Coronary artery (tissue), 2 donors: ENCODE measurements at places on chromosomes 7 and 10.

GRCh38 chr10:59965899-59966650 is 59.7 kb upstream of the CCDC6 start:
- DNase-seq, result no peak

- peak; percentile 67 for DNase-seq
Observed at GRCh38 chr10:31586723-31587638, 268.0 kb downstream of the ZEB1 start.

GRCh38 chr7:20241911-20242261 is 24.7 kb upstream of the MACC1 start:
- DNase-seq, result no peak

DNA sequence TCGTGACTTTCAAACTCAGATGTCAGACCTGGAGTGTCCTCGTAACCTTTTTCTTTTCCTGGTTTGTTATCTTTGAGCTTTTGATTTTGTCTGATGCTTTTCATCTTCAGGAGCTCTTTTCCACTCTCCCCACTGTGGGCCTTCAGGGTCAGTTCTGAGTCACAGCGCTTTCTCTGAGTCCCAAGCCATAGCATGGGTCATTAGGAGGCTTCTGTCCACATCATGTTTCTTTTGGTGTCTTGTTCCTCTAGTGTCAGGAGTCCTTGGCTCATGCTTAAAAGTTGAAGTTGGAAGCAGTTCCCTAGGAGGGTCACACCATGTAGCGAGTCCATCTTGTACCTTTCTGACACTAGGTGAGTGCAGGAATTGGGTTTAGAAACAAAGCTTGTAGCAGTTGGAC is 40.3 kb downstream of the DAGLB start:
- DNase-seq, result no peak

- peak; percentile 35 for DNase-seq
Observed at GRCh38 chr10:70265032-70265689, 18.6 kb downstream of the NPFFR1 start.

DNA sequence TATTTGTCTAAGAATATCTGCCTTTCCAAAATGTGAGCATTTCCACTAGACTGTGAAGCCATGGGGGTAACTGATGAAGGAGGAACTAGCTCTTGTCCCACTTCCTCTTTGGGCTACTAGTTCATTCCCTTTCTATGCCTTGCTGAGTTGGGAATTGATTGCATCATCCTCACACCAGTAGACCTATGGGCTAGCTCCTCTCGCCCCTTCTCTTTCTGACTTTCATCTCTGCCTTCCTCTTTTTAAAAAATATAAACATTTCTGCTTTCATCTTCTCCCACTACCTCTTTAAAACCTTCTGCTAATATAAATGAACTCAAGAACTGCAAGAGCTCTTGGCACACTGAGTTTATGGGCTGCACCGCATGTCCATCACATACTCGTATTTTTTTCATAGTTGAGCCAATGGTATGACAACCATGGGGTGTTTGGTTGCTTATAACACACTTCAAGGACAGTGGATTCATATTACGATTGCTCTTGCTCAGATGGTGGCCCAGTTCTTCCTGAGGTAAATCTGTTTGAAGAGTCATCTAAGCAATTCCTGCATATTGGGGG is 182.0 kb downstream of the REEP3 start:
- DNase-seq, result no peak

GRCh38 chr7:5690931-5691473 is 90.5 kb downstream of the RNF216 start:
- no peak for DNase-seq

GRCh38 chr7:127845522-127846214 is 185.6 kb downstream of the LRRC4 start:
- DNase-seq, result no peak

DNA sequence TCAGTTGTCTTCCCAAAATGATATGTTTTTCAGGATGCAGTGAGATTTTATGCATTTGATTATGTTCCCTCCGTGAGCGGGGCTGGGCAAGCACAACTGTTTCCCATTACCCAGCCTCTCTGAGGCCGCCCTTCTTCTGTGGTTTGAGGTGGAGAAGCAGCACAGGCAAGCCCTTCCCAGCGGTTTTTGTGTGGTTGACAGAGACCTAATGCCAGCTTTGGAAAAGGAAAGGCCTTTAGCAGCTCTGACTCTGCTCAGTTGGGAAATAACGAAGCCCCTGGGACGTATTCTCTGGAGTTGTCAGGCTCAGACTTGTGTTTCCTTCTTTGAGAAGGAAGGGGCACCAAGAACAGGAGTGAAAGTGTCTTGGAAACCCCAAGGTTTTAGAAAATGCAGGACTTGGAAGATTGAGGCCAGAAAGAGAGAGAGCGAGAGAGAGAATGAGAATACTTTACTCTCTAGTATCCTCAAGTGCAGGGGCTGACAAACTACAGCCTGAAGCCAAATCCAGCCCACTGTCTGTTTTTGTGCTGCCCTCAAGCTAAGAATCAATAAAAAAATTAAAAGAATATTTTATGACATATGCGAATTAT is 20.6 kb upstream of the PDCD4 start:
- no peak for DNase-seq

DNA sequence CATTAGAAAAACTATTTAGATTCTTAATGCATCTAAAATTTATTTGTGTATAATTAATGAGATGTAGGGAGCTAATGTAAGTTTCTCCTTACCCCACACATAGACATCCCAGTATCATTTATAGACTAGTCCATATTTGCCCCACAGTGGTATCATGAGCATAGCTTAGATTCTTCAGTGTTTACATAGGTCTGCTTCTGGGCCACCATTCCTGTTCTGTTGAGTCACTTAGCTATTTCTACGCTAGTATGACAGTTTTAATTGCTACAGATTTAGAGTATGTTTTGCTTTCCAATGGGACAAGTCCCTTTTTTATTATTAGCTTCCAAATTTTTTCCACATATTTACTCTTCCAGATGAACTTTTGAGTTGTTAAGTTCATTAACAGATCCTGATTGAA is 69.4 kb downstream of the MCMBP start:
- DNase-seq, result no peak

DNA sequence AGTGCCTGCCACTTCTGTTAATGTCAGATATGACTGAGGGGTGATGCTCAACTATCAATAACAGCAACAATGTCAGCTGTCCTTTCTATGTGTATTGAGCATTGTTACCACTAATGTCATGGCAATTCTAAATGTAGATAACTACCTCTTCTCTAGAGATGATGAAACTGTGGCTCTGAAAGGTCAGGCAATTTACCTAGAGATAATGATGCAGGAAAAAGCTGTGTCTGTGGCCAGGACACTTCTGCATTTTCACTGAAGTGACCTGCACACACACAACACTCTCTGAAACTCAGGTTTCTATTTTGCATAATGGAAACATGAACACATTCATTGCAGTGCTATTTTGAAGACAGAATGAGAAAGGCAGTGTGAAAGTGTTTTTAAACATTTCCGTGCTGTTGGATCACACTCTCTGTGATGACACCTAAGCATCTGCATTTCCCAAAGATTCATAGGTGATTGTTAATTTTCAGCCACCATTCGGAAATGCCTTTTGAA is 148.2 kb downstream of the KCND2 start:
- no peak for DNase-seq

DNA sequence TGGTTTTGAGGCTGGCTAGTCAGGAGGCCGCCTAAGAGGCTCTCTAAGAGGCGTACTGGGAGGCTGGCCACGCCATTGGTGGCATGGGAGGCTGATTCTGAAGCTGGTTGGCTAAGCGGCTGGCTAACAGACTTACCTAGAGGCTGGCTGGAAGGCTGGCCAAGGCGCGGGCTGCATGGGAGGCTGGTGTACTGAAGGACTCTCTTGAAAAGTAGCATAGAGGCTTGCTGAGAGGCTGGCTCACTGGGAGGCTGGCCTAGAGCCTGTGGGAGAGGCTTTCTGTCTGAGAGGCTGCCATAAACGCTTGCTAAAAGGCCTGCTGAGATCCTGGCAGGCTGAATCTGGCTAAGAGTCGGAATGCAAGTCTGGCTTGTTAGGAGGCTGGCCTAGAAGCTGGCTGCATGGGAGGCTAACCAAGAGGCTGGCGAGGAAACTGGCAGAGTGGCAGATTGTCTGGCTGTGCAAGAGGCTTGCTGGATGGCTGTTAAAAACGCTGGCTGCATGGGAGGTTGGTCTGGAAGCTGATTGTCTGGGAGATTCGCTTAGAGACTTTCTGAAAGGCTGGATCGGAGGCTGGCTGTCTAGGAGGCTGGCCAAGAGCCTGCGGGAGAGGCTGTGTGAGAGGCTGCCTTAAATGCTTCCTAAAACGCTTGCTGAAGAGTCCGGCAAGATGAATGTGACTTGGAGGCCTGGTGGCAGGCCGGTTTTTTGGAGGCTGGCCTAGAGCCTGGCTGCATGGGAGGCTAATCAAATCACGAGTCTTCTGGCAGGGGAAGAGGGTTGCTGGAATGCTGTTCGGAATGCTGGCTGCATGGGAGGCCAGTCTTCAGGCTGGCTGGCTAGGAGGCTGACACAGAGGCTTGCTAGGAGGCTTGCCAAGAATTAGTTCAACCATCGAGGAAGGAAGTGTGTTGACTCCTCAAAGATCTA is 134.2 kb downstream of the OR13A1 start:
- DNase-seq, result peak; percentile 72

- no peak for DNase-seq
Observed at GRCh38 chr7:91162436-91162835, 101.8 kb upstream of the FZD1 start.

DNA sequence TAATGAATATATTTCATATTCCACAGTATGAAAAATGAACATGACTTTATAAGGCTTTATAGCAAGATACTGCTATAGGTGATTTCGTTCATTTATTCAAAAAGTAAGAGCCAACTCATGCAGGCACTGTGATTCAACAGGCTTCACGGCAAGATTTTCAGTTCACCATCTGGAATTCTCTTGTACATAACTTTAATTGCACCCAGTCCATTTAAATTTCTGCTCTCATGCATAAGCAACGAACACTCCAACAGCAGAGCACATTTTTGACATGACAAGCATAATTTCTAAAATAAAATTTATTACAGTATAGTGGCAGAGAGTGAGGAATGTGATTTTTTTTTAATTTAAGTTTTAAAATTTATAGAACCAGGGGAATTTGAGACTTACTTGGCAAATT is 436.1 kb downstream of the PHTF2 start:
- DNase-seq, result no peak

GRCh38 chr7:118045629-118046028 is 138.3 kb upstream of the LSM8 start:
- no peak for DNase-seq

DNA sequence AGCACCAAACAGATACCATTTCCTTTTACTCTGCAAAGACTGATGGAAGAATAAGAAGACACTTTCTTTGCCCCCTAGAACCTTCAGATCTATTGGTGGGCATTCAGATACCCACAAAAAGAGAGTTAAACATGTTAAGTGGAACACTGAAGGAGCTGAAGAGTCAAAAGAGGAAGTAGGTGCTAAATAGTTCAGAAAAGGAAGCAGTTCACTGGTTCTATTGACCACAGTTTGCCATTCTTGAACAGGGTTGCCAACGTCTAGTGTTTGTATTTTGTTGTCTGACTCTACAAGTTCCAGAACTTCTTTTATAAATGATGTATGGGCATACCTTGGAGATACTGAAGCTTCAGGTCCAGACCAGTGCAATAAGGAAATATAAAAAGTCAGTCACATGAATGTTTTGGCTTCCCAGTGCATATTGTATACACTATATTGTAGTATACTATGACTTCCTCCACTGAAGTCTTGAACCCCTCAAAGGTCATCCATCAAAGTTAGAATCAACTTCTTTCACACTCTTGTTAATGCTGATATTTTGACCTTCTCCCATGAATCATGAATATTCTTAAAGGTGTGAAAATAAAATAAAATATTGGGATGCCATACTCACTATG is 47.5 kb upstream of the AGR3 start:
- DNase-seq, result no peak

- no peak for DNase-seq
Observed at GRCh38 chr7:25580141-25580540, 351.9 kb upstream of the NPVF start.

DNA sequence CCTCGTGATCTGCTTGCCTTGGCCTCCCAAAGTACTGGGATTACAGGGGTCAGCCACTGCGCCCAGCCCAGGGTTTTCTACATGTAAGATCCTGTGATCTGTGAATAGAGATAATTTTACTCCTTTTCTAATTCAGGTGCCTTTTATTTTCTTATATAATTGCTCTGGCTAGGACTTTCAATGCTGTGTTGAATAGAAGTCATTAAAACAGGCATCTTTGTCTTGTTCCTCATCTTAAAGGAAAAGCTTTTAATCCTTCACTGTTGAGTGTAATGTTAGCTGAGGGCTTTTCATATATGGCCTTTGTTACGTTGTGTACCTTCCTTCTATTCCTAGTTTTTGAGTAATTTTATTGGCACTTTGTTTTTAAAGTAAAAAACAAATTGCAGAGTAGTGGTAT is 26.6 kb downstream of the ANLN start:
- no peak for DNase-seq
